Activated T-helper 9 cell treated with anti-CD3 and anti-CD28 coated beads, Interleukin-2, amount 50 U/mL, for 16 hours (primary cell): ENCODE measurements at places on chromosomes 3 and 15.

DNA sequence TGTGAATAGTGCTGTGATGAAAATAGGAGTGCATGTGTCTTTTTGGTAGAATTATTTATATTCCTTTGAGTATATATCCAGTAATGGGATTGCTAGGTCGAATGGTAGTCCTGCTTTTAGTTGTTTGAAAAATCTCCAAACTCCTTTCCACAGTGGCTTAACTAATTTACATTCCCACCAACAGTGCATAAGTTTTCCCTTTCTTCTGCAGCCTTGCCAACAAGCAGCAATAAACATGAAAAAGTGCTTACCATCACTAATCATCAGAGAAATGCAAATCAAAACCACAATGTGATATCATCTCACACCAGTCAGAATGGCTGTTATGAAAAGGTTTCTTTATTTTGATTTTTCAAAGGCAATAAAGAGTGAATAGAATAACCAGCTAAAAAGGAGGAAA, 1105.9 kb downstream of the NAALADL2 start:
- DNase-seq = no peak

DNA sequence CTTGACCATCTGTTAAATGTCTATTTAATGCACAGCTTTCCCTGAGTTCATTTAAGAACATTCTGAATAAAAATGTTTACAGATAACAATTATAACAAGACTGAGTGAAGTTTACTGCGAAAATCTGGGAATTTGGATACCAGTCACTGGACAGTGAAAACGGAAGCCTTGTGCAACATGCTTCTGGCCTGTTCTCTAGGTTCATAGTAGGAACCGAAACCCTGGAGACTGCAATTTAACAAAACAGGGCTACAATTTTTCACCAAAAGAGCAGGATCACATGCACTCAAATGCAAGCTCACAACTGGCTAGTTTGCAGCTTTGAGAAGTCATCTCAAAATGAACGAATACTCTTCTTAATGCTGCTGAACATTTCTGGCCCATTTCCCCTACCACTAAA, 435.9 kb downstream of the NR2F2 start:
- DNase-seq = no peak

DNA sequence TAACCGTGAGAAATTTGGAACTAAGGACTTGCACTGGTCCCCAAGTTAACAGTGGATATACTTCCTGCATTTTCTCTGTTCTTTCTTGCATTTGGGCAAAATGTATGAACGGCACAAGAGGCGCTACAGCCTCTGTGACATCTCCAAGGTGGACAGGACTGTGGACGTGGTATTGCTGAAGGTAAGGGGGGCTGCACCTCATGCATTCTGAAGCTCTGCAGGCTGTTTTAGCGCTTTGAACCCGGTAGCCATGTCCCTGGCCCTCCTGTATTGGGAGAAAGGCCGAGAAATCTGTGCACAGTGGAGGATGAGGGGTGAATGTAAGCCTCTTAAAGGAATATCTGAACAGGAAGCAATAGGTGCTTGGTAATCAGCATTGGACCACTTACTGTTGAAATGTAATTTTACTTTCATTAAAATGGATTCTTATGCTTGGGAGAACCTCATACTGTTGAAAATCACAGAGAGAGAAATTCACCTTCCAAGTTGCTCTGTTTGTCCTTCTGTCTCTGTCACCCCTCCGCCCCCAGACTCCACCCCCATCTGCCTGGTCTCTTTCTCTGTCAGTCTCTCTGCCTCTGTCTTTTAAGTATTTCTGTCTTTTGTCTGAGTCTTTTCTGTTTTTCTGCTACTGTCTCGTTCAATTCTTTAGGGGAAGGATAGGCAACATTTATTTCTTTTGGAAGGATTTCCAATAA, 174.6 kb downstream of the KLHL25 start:
- no peak for DNase-seq

DNA sequence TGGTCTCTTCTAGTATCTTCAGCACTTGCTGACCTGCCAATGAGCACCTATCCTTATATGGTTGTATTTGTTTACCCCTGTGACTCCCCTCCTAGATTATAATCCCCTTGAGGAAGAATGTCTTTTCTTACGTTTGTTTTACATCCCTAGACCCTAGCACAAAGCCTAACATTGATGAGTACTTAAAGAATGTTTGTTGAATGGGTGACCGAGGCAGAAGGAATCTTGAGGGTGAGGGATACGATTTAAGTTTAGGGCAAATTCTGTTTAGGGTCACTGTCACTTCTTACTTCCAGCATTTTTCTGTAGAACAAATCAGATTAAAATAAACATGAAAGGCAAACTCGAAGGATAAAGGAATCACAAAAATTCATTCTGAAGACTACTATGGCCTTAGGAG, 80.9 kb upstream of the FAM98B start:
- no peak for DNase-seq

- no peak for DNase-seq
These were observed 68.0 kb downstream of the PDZRN3 start for GRCh38 chr3:73556520-73557372.

DNA sequence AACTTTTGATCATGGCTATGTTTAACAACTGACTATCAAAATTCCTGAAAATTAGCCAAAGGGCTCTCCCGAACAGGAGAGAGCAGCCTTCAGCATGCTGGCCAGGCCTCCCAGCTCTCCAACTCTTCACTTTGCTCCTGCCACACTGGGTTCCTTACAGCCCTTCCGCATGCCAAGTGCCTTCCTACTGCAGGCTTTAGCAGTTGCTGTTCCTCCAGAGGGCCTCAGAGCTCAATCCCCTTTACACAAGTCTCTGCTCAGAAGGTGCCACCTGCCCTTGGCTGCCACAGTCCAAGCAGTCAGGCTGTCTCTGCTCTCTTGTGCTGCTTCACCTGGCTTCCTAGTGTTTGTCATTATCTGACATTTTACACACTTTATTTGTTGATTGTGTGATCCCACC, 553.1 kb upstream of the PPP2R3A start:
- no peak for DNase-seq

GRCh38 chr3:28322464-28322863, 26.1 kb upstream of the ZCWPW2 start:
- no peak for DNase-seq

GRCh38 chr15:76345880-76346668, 9.5 kb downstream of the ISL2 start:
- no peak for DNase-seq

DNA sequence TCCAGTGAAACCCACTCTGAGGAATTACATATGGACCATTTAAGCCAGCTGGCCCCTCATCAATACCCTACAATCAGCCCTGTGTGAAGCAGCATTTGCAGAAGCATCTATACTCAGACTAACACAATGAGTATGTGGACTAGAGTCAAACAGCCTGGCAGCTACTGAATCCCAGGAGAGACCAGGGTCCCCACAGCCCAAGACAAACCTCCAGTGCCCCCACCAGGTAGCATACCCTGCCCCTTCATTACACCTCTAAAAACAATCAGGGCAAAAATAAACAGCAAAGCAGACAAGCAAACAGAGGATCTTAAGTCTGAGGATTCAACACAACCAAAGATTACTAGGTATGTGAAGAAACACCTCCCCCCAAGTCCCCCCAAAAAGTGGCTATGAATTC, 157.4 kb downstream of the LEKR1 start:
- DNase-seq = no peak
